NCI-H1105 treated with DMSO at 0.1 percent for 48 hours (cell line): ENCODE measurements at places on chromosomes 5 and 9.

GRCh38 chr5:56962286-56962685 is 10.4 kb upstream of the MIER3 start:
- DNase-seq: no peak

DNA sequence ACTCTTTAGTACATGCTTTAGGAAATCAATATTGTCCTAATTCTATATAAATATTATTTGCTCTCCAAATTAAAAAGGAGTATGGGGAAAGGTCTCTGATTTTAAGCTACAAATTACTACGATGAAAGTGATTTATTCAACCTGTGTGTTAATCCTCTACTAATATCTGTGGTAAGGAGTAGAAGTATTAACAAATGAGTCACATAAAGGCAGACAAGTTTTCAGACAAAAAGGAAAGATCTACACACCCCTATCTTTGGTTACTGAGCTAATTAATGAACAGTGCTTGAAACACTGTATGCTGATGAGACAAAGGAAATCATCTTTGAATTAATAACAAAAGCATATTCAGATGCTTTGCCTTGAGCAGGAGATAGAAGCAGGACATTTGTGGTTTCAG is 15.9 kb downstream of the LOX start:
- DNase-seq: no peak

DNA sequence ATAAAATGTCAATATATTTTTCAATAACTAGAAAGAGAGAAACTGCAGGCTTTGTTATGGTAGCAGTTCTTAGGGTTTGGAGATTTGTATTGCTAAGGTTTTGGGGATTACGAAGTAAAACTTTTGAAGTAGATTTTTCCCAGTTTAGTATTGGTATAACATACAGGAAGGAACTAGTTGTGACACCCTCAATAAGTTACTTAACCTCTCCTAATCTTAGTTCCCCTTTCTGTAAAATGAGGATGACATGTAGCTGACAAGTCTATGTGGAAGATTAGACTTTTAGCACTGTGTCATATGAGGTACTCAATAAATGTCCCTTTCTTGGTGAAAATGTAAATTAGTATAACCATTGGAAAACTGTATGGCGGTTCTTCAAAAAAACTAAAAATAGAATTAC is 73.4 kb upstream of the ATG10 start:
- DNase-seq: no peak

GRCh38 chr9:94867281-94867841 is 140.9 kb downstream of the AOPEP start:
- no peak for DNase-seq

DNA sequence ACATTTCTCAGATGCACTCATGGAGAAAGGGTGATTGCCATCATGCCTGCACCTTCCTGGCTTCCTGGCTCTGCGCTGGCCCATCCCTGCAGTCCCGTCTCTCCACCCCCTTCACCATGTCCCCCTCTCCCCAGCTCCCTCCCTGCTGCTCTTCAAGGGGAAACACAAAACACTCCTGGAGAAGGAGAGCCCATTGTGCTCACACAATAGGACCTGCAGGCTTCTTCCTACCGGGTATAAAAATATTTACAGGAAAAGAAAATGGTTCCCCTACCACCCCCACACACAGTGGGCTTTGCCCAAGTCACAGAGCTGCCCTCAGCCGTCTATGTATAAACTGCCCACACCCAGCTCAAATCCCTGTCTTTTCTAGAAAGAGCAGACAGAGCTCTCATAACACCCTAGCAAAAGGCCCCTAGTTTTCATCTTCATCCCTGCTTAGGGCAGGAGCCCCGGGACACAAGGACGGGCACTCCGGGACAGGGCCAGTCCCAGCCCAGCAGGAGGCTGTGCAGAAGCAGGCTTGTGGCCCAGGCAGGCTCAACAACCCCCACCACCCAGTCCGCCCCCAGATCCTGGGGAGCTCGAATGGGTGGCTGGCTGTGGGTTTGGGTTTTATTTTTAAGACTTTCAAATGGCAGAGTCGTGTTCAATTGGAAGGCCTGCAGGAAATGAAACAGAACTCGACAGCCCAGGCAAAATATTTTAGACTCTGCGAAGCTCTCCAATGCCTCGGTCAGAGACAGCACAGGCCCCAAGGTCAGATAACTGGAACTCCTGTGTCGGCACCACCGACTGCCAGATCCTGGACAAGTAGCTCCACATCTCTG is 77.3 kb downstream of the LRSAM1 start:
- DNase-seq: no peak

DNA sequence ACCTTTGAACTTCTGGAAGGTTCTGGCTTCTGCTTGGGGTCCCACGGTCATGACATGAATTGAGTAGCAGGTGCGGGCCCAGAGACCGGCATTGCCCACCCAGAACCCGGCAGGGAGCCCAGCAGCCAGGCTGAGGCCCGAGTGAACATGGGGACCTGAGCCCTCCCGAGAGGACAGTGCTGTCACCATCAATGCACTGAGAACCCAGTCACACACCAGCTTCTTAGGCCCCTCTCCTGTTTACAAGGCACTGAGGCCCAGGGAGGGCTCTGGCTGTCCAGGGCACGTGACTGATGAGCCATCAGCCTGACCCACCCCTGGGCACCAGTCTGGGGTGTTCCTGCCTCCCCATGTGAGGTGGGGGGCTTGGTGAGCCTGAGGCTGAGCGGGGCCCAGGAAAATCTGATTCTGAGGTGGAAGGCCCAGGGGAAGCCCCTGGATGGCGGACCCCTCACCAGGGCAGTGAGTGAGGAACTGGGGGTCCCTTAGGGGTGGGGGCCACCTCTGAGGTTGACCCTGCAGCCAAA is 60.3 kb upstream of the RNU6ATAC start:
- DNase-seq: no peak

DNA sequence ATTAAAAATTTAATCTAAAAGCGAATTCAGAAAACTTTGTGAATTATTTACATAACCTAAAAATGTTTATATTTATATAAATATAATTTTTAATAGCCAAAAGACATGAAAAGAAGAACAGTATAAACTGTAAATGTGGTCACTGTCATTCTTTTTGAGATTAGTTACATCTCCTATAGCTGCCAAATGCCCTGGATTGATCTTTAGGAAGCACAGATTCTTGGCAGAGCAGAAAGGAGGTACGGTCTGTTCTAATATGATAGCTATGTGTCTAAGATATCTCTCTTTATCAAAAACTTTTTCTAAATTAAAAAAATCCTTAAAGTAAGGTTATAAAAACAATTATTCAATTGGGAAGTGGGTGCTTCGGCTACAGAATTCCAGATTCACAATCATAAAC is 151.0 kb downstream of the LPAR1 start:
- DNase-seq: no peak

GRCh38 chr9:21972361-21972760 is 21.8 kb downstream of the CDKN2A start:
- DNase-seq: no peak

GRCh38 chr9:12859704-12860251 is 85.0 kb downstream of the LURAP1L start:
- no peak for DNase-seq

- no peak for DNase-seq
Measured at GRCh38 chr9:94298949-94299599, 29.4 kb downstream of the NUTM2F start.

DNA sequence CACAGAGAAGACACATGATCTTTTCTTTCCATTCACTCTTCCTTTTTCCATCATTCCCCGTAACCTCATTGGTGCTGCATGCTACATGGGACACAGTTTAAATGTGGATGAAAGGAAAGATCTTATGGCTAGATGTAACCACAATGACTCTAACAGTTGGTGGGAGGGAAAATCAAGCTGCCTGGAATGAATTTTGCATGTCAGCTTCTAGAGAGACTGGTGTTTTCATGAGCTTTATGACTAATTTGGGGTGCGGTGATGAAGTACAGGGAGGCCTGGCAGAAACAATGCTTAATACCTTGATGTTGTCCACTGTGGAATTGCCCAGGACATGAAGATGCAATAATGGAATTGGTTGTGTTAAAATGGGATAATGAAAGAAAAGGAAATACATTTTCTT is 55.9 kb upstream of the MYO10 start:
- no peak for DNase-seq

DNA sequence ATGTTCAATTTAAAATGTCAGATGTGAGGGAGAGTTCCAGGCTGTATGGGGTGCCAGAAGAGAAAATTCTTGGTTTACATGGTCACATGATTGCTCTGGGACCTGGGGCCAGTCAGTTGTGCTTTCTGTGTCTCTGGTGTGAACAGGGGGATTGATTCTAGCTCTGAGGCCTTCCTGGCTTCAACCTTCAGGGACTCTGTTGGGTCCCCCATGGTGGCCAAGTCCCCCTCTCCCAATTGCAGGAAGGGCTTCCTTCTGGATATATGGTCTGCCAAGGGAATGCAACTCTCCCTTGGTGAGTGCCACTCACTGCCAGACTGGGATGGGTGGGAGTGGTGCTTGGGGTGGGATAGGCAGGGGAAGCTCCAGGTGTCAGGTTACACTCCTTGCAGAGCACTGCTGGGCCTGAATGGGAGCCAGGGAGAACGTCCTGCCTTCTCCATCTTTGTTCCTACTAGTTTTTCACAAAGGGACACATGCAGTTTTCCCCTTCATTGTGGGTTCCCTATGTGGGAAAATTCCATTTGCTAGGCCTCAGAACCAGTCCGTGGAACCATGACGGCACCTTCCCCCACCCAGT is 153.2 kb downstream of the MELK start:
- DNase-seq: peak; percentile 25

GRCh38 chr9:13857521-13857920 is 456.4 kb downstream of the NFIB start:
- no peak for DNase-seq

GRCh38 chr9:129080601-129081387 is at the start of gene DOLPP1:
TSS of gene DOLPP1 (plus strand) at chr9:129081111. CDS start at chr9:129081132, 21 bp downstream.
- peak; percentile 97 for DNase-seq

DNA sequence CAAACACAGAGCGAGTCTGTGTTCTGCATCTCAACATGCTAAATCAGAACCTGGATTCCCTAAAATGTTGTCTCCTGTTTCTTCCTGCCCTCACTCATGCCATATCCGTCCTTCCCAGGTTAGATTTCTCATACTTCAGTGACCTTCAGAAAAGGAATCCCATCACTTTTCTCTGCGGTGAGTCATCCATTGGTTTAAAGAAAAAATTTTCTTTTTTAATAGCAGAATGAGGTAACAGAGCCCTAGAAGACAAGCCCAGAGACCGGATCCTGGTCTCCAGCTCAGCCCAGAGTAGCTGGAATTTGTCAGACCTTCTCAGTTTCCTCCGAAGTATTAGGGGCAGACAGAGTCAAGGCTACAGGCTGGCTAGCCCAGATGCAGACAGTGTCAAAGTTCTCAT is 143.2 kb upstream of the DMRT1 start:
- DNase-seq: no peak

GRCh38 chr9:97695995-97696802 is 941 bp downstream of the XPA start:
- no peak for DNase-seq

- DNase-seq: no peak
Measured at GRCh38 chr5:122565331-122565730, 209.5 kb upstream of the SNX2 start.

- no peak for DNase-seq
Measured at GRCh38 chr9:14029806-14030374, 284.1 kb downstream of the NFIB start.

DNA sequence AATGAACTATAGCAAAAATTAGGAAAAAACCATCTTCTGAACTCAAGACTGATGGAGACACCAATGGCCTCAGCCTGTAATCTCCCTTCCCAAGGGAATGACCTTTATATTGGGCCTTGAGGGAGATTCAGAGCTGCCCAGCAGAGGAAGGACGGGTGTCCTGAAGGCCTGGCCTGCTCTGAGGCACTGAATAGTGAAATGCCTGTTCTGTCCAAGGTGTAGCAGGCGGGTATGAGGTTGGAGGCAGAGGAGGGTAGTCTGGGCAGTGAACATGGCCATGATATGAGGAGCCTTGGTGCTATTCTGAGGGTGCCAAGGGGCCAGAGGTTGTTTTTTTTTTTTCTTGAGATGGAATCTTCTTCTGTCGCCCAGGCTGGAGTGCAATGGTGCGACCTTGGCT is 25.0 kb downstream of the PSD2 start:
- no peak for DNase-seq

- DNase-seq: no peak
Measured at GRCh38 chr5:137641148-137641547, 94.7 kb downstream of the KLHL3 start.

GRCh38 chr9:110334183-110334582 is 3.5 kb downstream of the TXNDC8 start:
- DNase-seq: no peak

- DNase-seq: no peak
Measured at GRCh38 chr9:6930827-6931226, 173.1 kb downstream of the KDM4C start.

DNA sequence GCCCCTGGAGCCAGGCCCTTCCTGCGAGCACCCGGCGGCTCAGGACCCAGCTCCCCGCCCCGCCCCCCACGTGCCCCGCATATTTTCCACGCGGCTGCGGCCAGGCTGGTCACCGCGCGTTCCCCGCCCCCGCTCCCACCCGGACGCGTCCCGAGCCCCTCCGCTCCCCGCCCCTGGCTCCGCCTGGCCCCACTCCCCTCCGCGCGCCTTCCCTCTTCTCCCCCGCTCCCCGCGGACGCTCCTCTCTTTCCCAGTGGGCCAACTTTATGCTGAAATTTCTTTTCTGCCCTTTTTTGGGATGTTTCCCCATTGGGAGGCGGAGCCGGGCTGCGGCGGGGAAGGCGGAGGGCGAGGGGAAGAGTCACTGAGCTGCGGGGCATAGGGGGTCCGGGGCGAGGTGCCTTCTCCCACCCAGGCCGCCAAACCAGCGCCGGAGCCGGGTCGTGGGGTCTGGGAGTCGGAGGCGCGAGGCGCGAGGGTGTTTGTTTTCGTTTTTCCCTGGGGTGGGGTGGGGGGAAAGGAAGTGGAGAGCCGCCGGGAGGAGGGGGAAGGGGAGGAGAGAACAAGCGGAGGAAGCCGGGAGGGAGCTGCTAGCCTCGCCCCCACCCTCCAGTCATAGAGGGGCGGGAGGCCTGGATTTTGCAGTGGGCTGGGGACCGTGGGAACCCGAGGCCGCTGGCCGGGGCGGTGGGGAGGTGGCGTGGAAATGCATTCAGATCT is 1.0 kb upstream of the TPM2 start:
- peak; percentile 2 for DNase-seq

GRCh38 chr5:160548949-160549645 is 127.4 kb downstream of the PTTG1 start:
- no peak for DNase-seq

DNA sequence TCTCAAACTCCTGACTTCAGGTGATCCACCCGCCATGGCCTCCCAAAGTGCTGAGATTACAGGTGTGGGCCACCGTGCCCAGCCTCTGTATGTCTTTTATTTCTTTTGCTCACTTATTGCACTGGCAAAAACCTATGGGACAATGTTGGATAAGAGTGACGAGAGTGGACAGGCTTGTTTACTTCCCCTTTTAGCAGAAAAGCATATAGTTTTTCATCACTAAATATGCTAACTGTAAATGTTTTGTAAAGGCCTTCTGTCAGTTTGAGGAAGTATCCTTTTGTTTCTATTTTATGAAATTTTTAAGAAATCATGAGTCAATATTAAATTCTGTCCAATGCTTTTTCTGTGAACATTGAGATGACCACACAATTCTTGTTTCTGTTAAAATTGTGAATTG is 103.3 kb downstream of the AUH start:
- DNase-seq: no peak
